ENCODE measurements at places on chromosomes 4 and X.

GRCh38 chr4:52110171-52110570, 59.1 kb downstream of the SPATA18 start:
- no peak for DNase-seq

DNA sequence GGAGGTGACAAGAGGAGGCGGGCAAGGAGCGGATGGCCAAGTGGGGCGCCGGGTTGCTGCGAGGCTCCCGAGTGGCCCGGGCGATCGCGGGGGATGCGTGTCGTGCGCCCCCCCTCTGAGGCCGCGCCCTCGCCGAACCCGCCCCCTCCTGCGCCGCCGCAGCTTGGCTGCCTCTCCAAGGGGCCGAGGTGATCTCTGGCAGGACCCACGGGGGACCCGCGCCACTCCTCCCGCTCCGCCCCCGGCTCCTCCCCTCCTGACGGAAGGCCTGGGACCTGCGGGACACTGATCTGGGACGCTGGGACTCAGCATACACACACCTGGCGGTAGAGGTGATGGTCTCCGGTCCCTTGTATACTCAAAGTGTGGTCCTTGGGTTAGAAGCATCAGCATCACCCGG, 21.9 kb upstream of the FAM47C start:
- DNase-seq = no peak

DNA sequence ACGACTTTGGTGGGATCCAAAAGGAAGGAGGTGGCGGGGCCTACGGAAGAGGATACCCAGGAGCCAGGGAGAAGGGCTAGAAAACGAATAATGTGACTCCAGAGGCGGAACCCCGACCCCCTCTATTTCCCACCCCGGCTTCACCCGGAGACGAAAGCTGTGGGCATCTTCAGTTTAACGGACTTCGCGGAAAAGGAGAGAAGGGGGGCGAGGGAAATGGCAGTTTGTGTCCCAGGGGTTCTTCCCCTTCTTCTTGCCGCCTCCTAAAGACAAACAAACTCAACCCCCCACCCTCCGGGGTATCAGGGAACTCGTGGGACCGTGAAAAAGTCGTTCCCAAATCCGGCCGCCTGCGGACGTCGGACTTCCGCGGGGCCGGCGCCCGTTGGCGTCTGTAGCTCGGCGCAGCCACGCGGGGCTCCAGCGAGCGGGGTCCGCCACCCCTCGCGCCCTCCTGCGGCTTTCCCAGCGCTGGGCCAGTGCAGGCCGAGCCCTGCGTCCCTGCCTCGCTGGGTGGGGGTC, 3.6 kb upstream of the LEF1 start:
- DNase-seq = peak; percentile 33

- DNase-seq = no peak
Observed at GRCh38 chr4:22500128-22500611, 15.7 kb downstream of the ADGRA3 start.

DNA sequence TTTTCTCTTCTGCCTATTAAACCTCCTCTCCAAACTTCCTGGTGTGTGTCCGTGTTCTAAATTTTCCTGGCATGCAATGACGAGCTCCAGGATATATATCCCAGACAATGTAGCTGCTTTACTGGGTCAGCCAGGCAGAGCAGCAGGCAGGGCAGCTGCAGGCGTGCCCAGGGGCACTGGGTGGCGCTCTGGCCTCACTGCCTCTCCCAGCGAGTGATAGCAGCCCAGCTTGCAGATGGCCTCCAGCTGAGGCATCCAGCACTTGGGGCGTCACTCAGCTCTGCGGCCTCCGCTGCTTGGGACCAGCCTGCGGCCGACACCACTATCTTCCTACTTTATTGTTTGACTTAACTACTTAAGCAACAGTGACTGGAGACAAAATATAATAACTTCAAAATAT, 23.0 kb upstream of the UBA6 start:
- DNase-seq = no peak

GRCh38 chr4:47482326-47482725, 2.7 kb upstream of the ATP10D start:
- no peak for DNase-seq

- no peak for DNase-seq
Observed at GRCh38 chr4:167903291-167903721, 189.0 kb upstream of the ANXA10 start.

GRCh38 chr4:138393886-138394610, 151.9 kb upstream of the SLC7A11 start:
- DNase-seq = no peak

- no peak for DNase-seq
Observed at GRCh38 chr4:2159931-2160330, 82.0 kb downstream of the HAUS3 start.

DNA sequence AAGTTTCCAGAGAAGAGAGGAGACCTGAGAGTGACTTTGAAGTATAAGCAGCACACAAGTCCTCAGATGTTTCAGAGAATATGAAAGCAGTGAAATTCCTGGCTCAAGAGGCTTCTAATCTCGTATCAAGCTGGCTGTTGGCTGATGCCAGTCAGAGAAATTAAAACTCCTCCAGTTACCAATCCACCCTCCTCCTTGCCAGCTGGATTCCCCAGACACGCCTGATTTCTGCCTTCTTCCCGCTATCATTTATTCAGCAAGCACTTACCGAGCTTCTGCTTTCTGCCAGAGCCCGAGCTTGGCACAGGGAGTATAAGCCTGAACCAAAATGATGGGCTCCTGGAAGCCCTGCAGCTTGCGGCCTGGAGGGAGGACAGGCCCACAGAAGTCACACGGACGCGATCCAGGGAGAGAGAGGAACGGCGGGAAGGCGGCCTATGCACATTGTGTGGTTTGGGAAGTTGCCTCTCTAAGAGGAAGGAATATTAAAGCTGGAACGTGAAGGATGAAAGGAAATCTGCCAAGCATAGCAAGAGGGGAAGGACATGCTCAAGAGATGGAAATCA, 102.4 kb upstream of the TBL1X start:
- no peak for DNase-seq

DNA sequence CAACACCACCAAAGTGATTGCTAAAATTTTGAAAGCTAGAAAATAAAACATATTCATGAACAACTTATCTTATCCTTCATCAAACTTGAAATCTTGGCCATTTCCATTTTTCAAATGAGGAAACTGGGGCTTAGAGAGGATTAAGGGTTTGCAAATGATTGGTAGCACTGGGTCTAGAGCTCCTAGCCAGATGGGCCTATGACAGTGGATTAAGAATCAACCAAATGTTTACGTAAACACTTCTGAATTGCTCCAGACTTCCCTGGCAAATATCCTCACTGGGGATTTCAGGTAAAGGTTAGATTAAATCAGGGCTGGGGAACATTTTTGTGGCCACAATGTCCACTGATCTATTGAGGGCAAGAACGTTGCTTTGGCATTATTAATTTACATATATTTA, 241.2 kb downstream of the ANK2 start:
- DNase-seq = no peak

DNA sequence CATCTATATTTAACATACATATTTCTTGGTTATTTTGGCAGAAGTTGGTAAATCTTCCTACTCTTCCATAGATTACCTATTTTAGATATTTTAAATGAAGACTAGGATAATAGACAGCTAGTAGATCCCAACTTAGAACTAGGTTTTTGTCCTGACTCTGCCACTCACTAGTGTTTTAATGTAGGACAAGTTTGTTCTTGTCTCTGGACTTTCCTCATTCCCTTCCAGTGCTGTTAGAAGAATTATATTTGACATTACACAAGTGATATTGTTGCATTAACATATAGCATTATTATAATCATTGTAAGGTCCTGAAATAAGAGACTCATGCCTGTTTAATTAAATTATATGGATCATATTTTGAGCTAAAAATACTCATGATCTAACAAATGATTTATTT, 24.1 kb upstream of the ALB start:
- no peak for DNase-seq

DNA sequence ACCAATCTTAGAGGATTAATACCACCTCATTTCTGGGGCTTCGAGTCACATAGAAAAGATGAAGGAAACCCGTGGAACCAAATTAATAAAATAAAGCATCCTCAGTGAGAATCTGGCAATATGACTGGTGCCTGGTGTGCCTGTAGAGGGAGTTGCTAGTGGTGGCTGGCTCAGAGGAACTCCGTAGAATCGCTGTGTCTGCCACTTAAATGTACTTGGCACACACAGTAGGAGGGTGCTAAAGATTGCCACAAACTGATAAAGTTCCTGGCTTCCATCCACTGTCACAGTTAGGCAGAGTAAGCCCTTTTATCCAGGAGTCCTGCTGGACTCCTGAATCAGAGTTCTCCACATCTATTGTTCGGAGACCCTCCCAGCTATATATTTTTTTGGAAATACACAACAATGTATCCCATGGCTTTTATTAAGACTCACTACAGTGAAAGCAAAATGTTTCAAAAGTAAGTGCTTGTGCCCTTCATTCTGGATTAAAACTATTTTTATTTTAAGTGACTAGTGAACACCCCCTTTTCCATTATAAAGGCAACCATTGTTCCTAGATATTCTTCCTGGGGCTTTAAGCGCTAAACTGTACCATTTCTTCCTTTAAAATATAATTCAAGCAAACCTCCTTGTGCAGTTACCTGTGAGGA, 56.6 kb downstream of the KIF4A start:
- no peak for DNase-seq

- no peak for DNase-seq
Observed at GRCh38 chr4:20253735-20254409, 2.2 kb downstream of the SLIT2 start.

- DNase-seq = no peak
Observed at GRCh38 chr4:185396724-185397385, at the start of gene ANKRD37. Gene ANKRD37, plus strand, starts transcription at chr4:185396841. Its CDS starts 83 bp downstream, at chr4:185396924.

GRCh38 chr4:60605646-60606354, 594.3 kb upstream of the ADGRL3 start:
- no peak for DNase-seq

GRCh38 chrX:17592117-17592516, 145.2 kb upstream of the SCML1 start:
- DNase-seq = no peak

GRCh38 chr4:75992462-75992861, 1.7 kb upstream of the SDAD1 start:
- no peak for DNase-seq

GRCh38 chrX:6813836-6814370, 279.0 kb upstream of the VCX3A start:
- DNase-seq = no peak

- peak; percentile 11 for DNase-seq
Observed at GRCh38 chrX:152637649-152638442, at the start of gene GABRQ. Gene GABRQ, plus strand, starts transcription at chrX:152637895. Its CDS starts 308 bp downstream, at chrX:152638203.

DNA sequence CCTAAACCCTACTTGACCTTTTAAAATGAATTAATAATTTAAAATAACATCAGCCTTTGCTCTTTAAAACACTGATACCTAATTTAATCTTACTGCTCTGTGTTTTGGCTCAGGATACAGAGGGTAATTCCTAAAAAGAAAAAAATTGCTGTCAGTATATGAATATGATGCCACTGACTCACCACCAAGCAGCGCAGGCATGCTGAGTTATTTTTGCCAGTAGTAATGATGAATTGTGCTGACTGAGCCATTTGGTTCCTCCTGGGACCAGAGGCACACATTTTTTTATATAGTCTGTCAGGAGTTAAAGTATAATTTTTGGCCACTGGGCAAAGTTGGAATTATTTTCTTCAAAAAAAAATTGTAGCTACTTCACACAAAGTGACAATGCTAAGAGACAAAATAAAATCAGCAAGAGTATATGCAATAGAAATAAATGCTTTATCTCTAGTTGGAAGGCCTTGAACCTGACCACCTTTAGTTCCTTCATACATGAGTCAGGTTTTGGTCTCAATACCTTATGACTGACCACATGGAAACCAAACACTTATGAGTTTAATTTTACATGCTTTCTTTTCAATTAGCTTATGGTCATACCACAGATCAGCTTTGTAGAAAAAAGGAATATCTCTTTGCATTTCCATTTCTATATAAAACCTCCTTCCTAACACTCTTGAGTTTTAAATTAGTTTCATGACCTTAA, 115.1 kb downstream of the PPP3CA start:
- DNase-seq = peak; percentile 52

DNA sequence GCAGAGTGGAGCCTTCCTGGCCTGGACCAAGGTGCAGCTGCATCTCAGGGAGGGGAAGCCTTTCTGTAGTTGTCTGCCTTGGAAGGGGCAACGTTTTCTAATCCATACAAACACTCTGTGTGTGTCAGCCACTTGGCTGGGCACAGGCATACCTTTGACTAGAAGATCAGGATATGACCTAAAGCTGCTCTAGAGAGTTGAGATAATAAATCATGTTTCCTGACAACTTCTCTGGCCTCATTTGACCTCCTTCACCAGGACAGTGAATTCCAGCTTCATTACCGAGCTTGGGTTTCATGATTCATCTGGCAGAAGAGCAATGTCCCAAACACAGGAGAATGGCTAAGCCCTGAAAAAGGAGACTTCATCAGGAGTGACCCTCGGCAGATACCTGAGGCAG, 89.6 kb upstream of the KIT start:
- DNase-seq = no peak

DNA sequence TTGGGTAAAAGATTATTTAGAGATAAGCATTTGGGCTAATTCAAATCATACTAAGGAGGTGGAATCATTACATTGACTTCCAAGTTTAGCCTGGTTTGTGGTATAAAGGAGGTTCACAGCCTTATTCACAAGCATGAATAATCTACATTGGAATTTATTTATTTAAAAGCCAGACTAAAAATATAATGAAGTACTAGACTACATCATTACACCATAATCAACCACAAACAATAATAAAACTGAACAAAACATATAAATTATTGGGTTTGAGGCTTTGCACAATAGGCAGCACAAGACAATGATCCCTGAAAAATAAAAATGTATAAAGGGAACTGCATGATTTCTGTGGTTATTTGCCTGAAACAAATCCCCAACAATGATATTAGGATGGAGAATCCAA, 314.0 kb downstream of the GBA3 start:
- DNase-seq = no peak

DNA sequence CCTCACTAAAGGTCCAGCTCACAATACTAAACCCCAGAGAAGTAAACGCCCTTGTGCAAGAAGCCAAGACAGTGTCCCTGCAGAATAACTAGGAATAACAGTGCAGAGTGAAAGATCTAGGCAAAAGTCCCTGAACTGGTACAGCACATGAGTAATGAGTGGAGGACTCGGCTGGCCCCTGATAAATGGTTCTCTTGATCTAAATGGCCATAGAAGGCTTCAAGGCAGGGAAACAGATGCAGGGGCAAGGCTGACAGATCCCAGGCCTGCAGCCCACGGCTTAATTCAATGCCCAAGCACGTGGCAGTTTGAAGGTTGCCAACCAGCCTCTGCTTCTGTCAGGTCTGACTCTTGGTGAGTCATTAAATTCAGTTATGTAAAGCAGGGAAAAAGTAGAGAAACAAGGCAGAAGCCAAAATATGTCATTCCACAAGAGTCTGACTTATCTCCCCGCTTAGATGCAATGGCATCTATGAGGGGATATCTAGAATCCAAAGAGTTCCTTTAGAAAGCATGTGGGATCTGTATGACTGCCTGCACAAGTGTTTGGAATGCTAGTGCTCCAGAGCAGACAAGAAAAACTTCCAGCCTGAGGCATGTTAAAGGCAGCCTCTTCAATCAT, 121.3 kb downstream of the PRDM5 start:
- no peak for DNase-seq
